Stimulated activated naive B cell treated with anti-CD40 and anti-IgM and Interleukin-4, amounts not matched to agents 10 μg/mL and 1 μg/mL and 100 μg/mL, for 72 hours (primary cell): ENCODE measurements at places on chromosomes 3 and 15.

GRCh38 chr15:52491472-52491871 is 37.2 kb downstream of the MYO5A start:
- DNase-seq, result no peak

- no peak for DNase-seq
Observed at GRCh38 chr3:186476541-186476940, 67.6 kb downstream of the CRYGS start.

GRCh38 chr3:177862962-177863491 is 665.7 kb upstream of the TBL1XR1 start:
- no peak for DNase-seq

DNA sequence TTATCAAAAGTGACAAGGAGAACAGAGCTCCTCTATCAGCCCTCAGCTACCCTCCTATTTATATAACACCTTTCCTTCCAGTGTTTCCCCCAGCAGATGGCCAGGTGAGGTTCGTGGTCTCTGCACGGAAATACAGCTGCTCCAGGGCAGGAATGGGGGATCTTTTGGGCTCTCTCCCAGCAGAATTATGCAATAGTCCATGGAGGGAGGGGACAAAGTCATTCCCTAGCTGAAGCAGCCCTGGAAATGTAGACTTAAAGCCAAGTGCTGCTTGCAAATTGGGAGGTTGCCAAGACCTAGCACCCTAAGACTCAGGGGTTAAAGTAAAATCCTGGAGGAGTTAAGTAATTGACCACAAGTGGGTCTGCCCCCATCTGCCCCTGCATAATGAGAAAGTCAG is 256.3 kb downstream of the LRTM1 start:
- DNase-seq, result no peak

DNA sequence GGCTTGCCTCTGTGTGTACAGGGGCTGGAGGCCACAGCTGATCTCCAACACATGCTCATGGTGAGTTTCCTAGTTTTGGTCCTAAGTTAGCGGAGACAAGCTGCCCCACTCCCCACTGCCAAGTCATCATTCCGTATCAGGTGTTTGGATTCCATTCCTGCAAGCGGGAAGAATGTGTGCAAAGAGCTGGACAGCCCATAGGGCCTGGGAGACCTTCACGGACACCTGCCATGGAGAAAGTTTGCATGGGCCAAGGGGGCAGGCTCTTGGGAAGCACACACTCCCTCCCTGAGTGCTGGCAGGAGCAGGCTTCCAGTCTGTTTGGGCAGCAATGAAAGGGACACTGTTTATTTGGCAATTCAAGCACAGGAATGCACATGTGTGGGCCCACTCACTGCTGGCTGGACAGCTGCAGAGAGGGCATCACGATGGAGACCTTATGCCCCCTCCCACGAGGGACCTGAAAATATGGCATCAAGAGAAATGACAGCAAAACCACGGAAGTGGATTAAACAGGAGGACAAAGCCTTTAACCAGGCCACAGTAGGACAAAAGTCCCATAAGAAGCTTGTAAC is 149.7 kb downstream of the KLF13 start:
- DNase-seq, result no peak

GRCh38 chr3:185613016-185613415 is 26.9 kb downstream of the SENP2 start:
- no peak for DNase-seq

DNA sequence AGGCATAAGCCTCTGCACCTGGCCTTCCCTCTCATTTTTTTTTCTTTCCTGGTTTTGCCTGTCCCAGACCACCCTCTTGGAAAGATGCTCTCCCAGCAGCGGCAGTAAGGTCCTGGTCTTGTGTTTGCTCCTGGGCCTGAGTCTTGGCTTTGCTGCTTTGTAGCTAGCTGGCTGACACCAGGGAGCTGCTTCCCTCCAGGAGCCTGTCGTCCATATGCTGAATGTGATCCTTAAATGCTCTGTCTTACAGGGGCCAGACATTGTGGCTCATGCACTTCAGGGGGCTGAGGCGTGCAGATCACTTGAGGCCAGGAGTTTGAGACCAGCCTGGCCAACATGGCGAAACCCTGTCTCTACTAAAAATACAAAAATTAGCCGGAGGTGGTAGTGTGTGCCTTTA is 17.2 kb downstream of the FLNB start:
- no peak for DNase-seq

DNA sequence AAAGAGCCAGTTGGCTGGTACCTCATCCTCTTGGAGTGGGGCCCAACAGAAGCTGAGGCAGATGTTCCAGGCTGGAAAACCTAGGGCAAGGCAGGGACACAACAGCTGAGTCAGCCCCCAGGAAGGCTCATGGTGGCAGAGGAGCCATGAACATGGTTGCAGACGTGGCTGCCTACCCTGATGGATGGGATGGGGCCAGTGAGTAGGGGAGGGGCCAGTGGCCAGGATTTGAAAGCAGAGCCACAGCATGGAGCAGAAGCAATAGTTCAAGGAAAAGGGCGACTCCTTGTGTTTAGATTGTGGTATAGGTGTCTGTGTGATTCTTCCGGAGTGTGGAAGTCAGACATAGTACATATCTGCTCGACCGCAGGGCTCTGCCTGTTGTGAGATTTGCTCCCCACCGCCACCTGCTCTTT is 24.2 kb downstream of the PXYLP1 start:
- DNase-seq, result no peak

- DNase-seq, result no peak
Observed at GRCh38 chr3:121111914-121112612, 204.1 kb downstream of the STXBP5L start.

GRCh38 chr3:160106905-160107861 is 118.0 kb upstream of the C3orf80 start:
- DNase-seq, result no peak

DNA sequence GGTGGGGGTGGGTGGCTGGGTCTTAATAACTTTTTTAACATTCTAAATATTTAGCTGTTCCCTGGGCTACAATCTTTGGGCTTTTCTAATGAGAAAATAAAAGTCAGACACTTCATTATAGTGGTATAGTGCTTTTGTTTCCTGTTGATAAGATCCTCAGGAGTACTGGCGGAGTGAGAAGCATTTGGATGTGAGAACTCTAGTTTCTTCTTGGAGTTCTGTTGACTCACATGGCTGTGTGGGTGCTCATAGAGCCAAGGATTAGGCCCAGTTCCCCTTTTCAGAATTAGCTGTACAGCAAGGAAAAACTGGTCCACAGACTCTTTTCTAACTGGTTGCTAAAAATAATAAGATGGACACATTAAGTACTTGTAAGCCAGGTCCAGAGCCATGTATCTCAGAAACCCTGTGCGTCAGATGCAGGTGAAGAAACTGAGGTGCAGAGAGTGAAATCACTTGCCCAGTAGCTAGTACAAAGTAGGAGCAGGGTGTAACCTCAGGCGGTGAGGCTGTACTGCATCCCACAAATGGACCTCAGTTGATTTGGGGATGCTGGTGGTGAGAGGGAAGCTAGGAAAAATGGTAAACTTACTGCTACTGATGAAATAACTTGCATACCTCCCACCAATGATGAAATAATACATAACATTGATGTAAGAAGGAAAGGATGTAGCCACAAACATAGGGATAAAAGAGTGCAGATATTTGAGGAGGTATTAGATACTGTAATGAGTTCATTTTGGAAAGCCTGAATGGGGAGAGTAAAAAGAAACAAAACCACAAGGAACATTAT is 2.3 kb downstream of the ITPR1 start:
- DNase-seq, result no peak

- no peak for DNase-seq
Observed at GRCh38 chr3:107458871-107459270, 63.9 kb upstream of the BBX start.

DNA sequence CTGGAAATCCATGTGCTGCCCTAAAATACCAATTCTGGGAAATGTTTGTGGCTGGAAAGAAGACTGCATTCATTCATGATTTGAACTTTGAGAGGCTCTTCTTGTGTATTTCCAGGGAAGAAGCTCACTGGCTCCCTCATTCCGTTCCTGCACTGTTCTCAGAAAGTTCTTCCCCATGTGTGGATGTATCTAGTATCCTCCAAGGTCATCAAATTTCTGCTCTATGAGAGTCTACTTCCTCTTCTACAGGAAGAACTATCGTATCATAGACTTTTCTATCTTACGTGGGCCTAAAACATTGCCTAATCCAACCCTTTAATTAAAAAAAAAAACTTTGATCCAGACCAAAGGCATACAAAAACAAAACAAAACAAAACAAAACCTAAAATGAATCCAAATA is 2.9 kb downstream of the CCR3 start:
- no peak for DNase-seq

- DNase-seq, result peak; percentile 67
Observed at GRCh38 chr15:25437777-25438600, 835 bp downstream of the UBE3A start.

DNA sequence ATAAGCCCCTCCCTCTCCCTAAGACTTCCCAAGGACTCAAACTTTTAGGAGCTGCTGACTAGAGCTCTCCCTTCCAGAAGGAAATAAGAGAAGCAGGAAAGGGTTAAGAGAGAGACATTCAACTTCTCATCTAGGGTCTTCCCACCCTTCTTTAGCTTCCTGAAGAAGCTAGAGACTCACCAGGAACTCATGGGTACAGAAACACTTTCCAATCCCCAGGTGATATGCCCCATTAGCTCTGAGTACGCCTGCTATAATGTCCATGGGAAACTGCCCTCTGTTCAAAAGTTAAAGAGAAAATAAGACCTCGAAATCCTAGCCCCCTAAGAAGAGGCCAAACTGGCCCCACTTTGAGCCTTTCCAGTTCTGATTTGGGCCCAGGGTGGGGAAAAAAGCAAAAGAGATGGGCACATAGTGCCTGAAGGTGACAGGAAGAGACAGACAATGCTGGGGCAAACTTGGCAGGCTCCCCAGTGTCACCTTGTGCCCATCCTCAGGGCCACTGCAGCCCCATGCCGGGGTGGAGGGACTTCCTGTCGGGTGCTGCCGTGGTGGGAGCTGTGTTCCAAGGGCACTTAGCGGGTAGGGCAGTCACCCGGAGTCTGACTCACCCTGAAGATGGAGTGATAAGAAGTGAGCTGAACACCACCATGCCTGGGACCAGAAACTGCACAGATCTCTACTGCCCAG is 29.5 kb downstream of the CCDC12 start:
- DNase-seq, result no peak

GRCh38 chr3:6921066-6921465 is 60.2 kb downstream of the GRM7 start:
- DNase-seq, result no peak

- DNase-seq, result no peak
Observed at GRCh38 chr3:126355777-126356372, 1.3 kb downstream of the KLF15 start.

GRCh38 chr3:51245867-51246266 is 139.2 kb upstream of the MANF start:
- DNase-seq, result no peak

DNA sequence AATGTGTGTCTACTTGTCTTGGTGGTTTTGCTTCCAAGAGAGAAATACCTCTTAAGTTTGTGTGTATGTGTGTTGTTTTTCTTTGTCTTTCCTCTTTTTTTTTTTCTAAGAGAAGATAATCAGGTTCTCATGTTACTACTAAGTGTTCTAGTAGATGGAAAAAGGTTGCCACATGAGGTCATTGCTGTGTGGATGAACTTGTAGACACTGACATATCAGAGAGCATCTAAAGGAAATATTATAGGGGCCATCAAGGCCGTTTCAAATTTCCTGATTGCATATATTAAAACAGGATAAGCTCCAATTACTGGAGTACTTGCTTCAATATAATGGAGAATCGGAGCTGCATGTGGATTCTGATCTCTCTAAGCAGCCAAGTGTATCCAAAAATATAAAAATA is 747.5 kb downstream of the NR2F2 start:
- DNase-seq, result no peak

DNA sequence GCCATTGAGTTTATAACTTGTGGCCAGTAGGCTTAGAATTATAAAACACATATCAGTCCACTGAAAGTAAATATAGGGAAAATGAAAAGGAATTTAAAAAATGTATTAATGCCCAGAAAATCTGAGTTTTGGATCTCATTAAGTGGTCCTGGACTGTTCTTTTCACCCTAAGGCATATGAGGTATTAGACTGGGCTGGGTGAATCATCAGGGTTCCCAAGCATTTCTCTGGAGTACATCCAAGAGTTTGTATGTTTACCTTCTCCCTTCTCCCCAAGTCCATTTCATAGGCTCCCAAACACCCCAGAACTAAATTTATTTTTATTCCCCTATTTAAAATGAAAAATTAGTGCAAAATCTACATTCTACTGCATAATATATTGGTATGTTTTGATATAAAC is 31.9 kb upstream of the SPTSSB start:
- DNase-seq, result no peak

DNA sequence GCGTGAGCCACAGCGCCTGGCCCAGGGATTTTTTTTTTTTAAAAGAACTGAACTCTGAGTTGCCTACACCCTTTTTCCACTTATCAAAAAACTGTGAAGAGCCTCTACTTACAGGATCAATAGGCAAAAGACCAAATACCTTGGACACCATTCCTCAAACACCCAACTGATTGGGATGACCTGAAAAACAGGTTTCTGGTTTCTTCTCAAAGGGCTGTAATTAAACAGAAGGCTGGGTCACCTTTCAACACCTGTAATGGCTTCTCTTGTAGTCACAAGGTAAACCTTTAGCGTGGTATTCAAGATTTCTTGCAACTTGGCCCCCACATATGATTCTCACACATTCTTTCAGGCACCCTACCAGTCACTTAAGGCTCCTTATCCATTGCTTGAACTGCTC is 38.4 kb upstream of the PLXND1 start:
- no peak for DNase-seq

GRCh38 chr3:155391104-155391503 is 97.6 kb upstream of the STRIT1 start:
- no peak for DNase-seq

- no peak for DNase-seq
Observed at GRCh38 chr15:77798151-77798835, 165.6 kb upstream of the LINGO1 start.

GRCh38 chr15:90262426-90262825 is 3.0 kb upstream of the NGRN start:
- no peak for DNase-seq

DNA sequence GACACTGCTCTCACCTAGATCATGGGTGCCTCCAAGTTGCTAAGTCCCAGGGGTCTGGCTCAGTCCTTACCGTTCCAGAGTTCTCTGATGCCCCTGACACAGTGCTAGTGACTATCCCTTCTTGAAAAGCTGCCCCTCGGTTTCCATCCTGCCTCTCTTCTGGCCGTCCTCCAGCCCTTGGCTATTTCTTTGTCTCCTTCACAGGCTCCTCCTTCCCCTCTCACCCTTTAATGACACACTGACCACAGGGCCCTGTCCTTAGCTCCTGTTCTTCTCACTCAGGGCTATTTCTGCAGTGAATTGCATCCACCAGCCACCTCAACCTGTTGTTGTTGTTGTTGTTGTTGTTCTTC is 31.1 kb downstream of the SLC28A1 start:
- DNase-seq, result no peak

- DNase-seq, result no peak
Observed at GRCh38 chr3:12809435-12809834, 13.0 kb downstream of the CAND2 start.
